Activated CD4-positive, alpha-beta T cell treated with anti-CD3 and anti-CD28 coated beads for 1 hour (primary cell): ENCODE measurements at places on chromosomes 4 and X.

DNA sequence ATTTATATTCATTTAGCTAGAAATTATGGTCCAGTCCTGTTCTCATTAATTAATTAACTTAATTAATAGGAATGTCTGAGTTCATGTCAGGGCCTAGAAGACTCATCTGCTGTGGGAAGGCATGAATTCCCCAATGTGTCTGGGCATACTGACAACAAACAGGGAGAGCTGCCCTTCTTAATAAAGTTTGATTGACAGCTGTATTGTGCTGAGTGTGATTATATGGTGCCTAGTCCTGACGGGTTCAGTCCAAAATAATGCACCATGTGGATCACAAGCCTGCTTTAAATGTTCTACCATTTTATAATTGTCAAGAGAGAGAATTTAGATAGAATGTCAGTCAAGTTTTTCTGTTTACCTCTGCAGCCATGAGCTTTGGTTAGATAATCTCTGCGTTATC, 34.6 kb downstream of the ANXA10 start:
- no peak for DNase-seq

DNA sequence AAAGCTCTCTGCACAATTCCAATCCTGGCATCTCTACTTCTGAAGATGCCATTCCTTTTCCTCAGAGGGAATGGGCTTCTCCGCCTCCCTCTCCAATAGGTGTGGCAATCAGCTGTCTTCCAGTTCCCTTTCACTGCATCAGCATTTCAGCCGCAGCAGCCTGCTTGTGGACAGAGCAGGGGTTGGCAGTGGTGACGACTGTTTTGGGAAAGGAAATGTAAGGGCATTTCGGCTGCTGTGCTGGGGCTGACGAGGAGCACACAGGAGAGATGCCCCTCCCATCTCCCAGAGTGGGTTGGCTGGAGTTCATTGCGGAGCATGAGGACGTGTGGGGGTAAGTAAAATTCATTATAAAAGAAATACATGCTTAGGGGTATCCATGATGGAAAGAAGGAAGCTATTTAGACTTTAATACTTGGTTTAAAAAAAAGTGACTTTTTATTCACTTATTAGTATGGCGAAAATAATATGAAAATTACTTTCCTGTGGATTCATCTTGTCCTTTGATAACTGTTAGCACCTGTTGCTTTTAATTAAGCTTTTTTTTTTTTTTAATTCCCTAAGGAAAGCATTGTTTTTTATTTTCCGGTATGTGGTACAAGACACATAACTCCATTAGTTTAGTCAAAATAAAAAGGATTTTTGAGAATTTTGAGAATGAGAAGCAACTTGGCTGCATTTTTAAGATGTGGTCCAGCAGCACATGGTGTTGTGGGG, at the start of gene LIMCH1:
Gene LIMCH1 (plus strand): TSS at position 141 of the 717 bp plus-strand sequence. CDS start 67,839 bp downstream, outside the sequence.
- DNase-seq, result no peak

DNA sequence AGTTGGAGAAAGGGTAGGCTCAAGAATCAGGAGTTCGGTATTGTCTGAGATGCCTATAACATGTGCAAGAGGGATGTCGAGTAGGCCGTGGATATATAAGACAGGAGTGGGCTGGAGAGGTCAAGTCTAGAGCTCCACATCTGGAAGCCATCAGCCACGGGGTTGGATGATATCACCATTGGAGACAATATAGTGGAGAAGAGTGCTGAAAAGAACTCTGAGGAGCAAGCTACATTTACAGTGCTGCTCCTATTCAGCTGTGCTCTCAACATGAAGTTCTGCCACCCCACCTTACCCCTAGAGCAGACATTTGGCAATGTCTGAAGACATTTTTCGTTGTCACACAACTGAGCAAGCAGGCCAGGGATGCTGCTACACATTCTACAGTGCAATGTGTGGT, 20.9 kb upstream of the PLAC1 start:
- DNase-seq, result no peak

- DNase-seq, result no peak
Observed at GRCh38 chr4:113146876-113147358, 97.5 kb downstream of the ANK2 start.

DNA sequence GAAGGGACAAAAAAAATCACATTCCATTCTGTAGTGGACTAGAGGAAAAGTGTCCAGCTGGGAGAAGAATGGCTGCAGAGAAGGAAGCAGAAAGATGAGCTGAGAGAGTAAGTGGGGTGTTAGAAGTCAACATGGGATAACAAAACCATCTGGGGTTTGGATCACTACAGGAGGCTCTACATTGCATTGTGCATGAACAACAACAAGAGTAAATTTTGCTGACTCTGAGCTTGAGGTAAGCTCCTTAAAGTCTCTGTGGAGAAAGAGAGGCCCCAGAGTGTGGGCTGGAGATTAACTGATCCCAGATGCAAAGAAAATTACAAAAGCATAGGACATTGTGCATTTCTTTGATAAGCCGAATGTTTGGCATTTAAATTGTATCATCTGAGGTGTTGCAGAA, 128.9 kb downstream of the UGT8 start:
- no peak for DNase-seq

DNA sequence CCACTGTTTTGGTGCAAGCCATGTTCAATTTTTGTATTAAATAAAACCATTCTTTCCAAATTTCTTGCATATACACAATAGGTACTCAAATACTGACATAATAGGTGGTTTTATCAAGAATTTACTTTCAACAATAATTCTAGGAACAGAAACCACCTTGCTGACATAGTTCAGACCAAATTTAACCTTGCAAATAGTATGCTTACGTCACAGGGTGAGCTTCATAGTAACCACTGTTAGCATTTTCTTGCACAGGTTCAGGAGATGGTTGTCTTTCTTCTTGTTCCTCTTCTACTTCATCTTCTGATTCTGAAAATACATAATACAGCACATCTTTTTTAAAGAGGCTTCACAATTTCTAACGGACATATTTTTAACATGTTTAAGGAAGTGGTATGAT, 17.6 kb downstream of the G3BP2 start:
- no peak for DNase-seq

DNA sequence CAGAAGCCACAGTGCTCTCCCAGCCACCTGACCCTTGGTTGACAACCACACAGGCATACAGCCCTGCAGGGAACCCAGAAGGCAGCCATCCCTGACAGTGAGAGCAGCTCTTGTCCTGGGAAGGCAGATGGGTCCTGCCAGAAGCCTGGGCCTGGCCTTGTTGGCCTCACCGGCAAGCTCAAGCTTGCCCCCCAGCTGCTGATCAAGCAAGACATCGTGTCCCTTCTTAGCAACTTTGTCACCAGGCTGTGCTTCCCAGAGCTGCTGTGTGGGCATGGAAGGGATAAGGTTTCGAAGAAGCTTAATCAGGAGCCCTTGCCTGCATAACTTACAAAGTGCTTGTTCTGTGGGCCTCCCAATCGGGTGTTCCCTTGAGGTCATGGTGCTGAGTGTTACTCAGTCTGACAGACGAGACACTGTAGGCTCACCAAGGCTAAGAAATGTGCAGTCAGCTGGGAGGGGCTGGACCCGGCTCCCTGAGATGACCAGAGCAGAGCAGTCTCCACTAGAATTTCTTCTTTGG, 6.8 kb upstream of the ABLIM2 start:
- DNase-seq, result no peak

DNA sequence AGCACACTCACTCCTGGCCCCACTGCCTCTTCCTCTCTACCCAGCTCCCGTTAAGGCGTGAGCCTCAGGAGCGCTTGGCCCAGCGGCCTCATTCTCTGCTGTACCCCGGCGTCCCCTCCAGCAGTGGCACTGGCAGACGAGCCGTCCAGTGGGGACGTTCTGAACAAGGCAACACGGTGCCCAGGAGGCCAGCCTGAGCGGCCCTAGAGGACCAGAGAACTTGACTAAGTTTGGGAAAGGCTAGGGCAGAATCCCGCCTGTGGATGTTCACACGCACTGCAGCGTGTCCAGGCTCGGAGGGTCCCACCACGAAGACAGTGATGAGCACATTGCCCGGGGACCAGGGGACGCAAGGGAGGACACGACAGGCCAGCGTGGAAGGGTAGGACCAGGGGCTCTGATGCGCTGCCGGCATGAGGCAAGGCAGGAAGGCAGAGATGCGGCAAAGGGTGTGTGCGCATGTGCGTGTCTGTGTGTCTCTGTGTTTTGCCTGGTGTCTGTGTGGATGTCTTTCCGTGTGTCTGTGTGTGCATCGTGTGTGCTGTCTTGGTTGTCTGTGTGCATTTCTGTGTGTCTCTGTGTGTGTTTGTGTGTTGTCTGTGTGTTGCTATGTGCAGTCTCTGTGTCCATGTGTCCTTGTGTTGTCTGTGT, 89.4 kb downstream of the ABLIM2 start:
- no peak for DNase-seq

- DNase-seq, result no peak
Observed at GRCh38 chr4:138192113-138192512, 50.0 kb downstream of the SLC7A11 start.

- no peak for DNase-seq
Observed at GRCh38 chr4:122010610-122011009, 58.8 kb upstream of the TRPC3 start.

GRCh38 chr4:122041312-122041711, 89.5 kb upstream of the TRPC3 start:
- DNase-seq, result no peak

GRCh38 chrX:136856551-136856950, 24.0 kb downstream of the RBMX start:
- no peak for DNase-seq

GRCh38 chr4:42785817-42786216, 106.7 kb upstream of the GRXCR1 start:
- DNase-seq, result no peak

GRCh38 chrX:55839485-55839884, 121.9 kb downstream of the RRAGB start:
- DNase-seq, result no peak

DNA sequence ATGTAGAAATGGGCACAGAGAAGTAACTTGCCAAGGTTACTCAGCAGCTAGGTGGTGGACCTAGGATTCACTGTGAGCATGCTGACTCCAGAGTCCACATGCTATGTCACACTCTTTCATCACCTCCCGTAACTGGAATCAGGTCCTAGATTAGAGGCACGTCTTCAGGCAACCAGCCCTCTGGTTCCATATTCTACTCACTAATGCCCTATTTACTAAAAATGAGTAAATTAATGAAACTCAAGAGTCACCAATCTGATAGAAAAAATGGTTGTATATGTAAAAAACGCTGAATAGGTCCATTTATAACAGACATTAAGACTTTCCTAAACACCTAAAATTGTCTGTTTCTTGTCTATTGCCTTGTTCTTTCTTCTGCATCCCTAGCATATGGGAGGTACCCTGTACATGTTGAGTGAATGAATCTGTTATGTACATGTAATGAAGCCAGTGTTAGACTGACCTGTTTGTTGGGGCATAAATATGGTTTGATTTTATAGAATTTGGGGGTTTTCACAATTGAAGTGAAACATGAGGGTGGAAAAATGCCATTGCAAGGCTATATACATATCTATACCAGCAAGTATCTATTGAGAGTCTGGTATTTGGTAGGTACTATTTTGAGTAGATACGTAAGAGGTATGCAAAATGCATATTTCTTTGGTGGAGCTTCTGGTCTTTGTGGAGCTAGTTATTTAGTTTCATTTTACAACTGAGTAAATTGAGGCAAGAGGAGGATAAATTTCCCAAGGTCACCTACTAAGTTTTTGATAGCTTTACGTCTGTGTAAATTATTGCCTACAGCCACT, 7.5 kb upstream of the RUFY3 start:
- DNase-seq, result no peak

DNA sequence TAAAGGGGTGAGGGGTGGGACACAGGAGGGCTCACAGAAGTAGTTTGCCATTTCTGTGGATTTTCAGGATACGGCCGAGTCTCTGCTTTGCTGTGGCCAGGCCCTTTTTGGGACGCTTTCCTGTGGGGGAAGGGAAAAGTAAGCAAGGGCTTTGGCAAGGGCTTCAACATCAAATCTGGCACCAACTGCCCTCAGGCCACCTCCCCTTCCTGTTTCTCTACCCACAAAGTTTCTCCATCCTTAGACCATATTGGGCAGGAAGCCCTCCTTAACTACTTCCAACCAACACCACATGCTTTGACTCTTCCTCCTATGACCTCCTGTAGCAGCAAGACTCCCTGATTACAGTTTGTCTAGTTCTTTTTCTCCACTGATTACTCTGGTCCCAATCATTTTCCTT, 105.1 kb downstream of the PHF8 start:
- DNase-seq, result no peak

DNA sequence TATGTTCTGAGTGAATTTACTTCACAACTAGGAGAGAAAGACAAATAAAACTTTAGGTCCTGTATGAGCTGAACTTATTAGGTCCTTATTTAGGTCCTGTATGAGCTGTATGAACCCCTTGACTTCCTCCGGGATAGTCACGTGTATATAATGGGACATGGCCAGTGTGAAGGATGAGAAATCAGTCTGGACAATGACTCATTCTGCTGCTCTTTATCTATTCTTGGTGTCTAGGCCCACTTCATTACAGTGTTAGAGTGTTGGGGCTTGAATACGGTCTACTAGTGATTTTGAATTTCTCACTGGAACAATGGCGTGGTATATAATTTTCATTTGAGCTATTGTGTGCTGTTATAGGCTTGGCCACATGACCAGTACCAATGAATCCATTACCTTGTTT, 21.9 kb downstream of the STK26 start:
- no peak for DNase-seq

DNA sequence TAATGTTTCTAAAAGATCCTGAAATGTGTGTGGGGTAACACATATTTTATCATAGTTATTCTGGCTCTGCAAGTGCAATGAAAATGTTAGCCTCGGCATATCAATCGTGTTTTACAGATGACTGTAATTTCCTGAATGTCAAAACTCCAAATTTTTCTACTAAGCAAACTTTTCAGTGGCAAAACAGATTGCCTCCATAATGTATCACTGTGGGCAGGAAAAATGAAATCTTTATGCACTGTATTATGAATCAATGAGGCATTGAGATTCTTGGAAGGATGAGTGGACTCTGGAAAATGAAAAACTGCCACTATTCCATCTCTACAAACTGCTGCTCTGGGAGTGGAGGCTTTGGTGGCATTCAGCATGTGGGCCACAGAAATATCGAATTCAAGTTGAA, 160.1 kb upstream of the MBNL3 start:
- DNase-seq, result no peak

DNA sequence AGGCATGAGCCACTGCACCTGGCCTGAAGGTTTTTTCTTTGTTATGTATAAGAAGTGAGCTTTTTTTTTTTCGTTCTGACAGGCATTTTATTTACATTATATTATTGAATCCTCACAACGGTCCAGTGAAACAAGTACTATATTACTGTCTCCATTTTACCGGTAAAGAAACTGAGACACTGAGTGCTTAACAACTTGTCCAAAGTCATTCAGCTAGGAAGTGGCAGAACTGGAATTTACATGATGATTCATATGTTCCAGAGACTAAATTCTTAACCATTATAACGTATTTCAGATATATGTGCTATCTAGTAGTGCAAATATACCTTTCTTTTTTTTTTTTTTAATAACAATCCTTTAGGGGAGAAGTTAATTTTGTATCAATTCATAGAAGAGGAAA, 18.4 kb upstream of the SLC6A14 start:
- DNase-seq, result no peak

DNA sequence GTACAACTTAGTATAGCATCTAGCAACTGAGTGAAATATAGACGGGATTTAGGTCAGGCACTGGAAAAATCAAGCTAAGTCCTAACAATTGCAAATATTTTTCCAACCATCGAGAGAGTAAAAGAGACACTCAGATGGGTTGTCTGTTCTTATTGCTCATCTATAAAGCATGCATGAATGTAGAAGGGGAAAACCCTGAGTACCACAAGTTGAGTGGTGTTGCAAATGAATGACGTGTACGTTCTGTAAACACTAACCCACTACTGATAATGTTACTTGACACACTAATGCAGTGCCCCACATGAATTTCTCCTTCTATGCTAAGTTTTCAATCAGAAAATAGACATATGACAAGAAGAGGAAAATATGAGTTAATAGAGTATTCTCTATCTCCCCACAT, 211.2 kb downstream of the COX18 start:
- DNase-seq, result no peak

GRCh38 chr4:99723612-99724011, 66.0 kb upstream of the C4orf54 start:
- DNase-seq, result no peak
